ENCODE measurements at places on chromosomes 7 and 10.

DNA sequence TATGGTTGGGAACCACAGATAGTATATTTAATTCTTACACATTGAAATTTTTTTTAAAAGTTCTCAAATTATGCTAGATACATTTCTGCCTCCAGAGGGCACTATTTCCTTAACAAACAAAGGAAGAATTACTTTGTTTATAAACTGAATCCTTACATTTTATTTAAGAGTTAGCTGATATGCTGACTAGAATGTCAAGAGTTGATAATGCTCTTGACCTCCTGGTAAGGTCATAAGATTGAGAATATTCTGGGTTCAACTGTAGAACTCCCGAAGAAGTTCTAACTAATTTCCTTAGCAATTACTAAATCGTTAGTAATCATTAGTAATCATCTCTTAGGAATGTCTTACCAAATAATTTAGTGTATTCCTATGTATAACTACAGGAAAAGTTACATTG, 95.3 kb upstream of the CYP26C1 start:
- DNase-seq: peak; percentile 20

DNA sequence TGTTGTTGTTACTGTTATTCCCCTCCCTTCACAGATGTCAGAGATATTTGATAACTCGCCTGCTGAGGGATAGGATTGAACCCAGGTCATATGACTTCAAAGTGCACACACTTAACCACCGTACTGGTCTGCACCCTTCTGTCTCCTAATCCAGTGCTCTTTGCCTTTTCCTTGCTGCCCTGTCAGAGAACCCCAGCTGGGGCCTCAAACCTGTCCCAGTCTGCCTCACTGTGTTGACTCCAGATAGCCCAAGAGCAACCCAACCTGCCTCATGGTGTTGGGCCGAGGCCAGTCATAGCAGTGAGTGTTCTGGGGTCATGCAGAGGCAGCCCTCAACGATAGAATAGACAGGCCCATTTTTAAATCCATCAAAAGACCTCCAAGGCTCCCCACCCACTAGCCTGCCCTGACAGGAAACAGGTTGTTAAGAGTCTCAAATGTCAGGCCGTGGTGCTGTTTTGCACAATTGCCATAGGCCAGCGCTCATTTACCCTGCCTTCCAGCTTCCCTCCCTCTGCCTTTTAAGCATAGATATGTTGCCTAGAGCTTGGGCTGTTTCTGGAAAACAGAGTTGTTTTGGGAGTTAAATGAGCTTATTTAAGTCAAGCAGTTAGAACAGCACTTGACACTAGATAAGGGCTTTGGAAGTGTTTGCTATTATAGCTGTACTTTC, 37.0 kb upstream of the PDCD4 start:
- no peak for DNase-seq

DNA sequence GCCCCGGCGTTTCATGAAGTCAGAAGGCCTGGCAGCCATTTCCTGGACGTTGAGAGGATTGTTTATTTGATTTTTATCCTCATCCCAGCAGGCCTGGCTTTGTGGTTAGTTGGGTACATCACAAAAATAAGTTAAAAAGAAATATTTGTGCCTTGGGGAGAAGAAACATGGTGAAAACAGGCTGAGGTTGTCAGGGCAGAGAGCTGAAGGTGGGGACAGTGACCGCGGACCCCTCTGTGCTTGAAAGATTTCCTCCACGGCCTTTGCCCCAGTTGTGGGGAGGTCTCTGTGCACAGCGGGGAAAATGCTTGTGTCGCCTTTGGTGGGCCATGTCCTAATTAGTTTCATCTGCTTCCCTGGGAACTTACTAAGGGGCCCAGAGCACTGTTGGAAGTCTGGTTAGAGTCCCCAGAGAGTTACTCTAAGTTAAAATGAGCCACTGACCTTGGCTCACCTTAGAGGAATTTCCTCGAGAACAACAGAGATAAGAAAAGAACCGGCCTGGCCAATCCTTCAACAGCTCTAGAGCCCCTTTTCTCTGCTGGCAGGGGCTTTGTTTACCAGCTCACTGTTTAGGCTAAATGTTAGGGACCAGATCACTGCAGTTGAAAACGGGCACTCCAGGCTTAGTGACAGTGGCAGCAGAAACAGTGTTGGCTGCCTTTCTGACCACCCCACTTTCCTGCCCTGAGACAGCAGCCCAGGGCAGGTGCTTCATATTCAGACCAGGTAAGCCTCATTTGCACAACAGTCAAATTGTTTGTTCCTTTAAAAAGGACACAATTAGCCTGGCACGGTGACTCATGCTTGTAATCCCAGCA, 37.9 kb downstream of the CRCP start:
- DNase-seq: no peak

GRCh38 chr7:85714951-85715350, 528.1 kb upstream of the SEMA3D start:
- DNase-seq: no peak

- DNase-seq: no peak
Observed at GRCh38 chr7:55304018-55304762, 60.9 kb upstream of the LANCL2 start.

- peak; percentile 63 for DNase-seq
Observed at GRCh38 chr10:35341521-35341920, 5.2 kb downstream of the CCNY start.

DNA sequence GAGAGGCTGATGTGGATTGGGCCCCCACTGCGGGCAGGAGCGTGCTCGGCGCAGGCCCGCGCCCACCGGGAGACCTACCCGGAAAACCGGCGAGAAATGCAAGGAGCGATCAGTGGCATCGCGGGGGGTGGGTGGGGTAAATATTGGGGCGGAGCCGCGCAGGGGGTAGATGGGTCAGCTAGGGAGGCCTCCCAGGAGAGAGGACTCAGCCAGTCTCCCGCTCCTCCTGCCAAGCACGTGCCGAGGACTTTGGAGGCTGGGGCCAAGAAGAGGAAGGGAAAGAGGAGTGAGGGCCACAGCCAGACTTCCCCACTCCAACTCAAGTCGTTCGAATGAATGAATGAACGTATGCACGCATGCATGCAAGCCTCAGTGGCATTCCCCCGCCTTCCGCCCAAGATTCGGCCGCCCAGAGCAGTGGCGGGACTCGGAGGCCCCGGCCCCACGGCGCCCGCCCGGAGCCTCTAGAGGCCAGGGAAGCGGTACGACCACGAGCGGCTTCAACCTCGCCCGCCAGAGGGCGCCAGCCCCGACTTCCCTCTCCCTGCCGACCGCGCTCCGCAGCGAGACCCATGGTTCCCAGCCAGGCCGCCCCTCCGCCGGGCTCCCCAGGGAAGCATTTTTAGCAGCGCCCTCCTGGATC, 3.6 kb downstream of the NPM3 start:
- DNase-seq: peak; percentile 78

GRCh38 chr10:131645756-131646155, 255.1 kb upstream of the PPP2R2D start:
- DNase-seq: no peak

DNA sequence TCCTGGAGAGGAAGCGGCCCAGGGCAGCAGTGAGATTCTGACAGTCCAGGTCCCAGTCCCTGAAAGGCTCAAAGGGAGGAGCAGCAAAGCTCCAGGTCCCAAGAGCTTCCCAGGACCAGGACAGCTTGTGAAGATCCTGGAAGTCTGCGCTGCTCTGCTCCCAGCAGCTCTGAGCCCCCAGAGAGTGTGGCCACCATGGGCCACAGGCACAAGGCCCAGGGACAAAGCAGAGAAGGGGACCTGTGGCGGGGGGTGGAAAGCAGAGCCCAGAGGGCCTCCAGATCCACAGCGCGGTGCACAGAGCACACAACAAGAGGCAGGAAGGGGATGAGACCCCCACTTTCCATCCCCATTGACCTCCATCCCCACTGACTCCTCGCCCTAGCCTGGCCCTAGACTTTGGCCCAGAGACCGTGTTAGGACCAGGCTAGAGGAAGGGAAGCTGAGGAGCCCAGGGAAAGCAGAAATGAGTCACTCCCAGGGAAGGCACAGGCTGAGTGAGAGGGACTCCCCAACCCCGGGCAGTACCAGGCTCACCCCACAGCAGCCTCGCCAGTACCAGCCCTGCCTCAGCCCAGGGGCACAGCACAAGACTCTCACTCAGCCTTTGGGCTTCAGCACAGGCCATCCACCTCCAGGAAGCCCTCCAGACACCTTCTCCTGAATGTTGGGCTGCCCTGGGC, 75.5 kb downstream of the GRID1 start:
- no peak for DNase-seq

GRCh38 chr10:63829020-63829419, 307.8 kb downstream of the REEP3 start:
- no peak for DNase-seq

DNA sequence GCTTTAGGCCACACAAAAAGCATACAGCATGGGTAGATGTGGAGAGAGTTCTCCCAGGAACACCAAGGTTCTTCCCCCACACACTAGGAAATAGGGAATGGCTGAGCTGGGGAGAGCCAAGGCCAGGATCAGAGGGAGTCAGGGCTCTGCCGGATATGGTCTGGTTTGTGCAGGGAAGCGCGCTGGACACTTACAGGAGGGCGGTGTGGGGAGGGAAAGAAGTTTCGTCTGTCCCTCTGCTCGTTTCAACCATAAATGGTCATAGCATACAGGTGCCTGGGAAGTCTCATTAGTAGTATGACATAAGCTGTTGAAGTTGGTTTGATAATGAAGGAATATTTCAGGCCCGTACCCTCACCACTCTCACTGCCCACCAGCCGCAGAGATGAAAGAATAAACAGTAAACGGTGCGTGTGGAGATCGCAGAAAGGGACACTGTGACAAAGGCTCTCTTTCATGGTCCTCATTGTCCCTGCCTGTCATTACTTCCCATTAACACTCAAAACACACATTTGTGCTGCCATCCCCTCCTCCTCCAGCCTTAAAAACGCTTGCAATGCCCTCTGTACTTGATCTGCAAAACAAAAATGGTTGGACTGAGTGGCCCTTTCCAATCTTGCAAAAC, 207.2 kb downstream of the CELF2 start:
- no peak for DNase-seq

DNA sequence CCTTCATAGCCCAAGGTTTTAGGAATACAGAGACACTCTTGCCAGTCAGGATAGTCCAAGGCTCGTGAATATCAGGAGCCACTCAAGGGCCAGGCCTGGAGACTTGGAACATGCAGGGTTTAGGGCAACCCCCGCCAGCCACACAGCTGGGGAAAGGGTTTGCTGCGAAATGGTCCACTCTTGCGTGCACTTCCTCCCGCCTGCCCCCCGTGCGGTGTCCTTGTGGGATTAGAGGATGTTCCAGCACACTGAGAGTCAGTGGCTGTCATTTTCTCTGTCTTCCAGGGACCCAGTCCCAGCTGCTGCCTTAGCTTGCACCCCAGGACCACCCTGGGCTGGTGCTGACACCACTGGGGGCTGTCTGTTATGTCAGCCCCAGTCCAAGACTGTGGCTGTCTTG, 38.5 kb downstream of the POR start:
- DNase-seq: no peak

- no peak for DNase-seq
Observed at GRCh38 chr7:74387606-74388005, 66.1 kb upstream of the GTF2IRD1 start.

- no peak for DNase-seq
Observed at GRCh38 chr7:93044147-93044810, 73.5 kb downstream of the SAMD9 start.

DNA sequence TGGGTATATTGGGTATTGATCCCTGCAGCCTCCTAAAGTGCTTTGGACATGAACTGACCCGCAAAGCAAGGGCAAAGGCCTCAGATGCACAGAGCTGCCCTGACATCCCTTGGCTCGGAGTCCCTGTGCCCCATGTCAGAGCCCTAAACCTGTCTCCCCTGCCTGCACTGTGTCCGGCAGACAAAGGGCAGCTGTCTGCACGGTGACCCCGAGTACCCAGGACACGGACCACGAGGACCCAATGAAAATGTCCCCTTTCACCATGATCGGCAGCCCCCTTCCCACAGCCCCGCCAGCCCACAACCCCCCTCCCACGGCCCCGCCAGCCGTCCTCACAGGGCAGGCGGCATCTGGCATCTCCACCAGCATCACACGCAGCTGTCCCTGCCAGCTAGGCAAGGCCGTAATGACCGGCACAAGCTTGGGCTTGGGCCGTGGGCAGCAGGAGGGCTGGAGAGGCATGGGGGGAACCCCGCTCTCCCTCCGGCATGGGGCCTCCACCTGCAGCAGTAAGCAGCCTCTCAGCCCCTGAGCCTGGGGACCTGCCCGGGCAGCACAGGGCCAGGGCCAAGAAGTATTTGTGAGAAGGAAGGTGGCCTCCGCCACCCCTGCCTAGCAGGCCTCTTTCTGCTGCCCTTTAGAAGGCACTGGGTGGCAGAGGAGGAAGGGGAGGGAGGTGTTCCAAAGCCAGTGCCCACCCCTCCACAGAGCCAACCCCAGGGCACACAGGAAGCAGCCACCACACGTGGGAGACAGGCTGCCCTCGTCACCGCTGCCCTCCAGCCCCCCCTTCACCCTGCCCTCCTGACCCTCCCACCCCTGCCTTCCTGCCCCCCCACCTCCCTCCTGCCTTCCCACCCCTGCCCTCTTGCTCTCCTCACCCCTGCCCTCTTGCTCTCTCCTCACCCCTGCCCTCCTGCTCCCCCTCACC, 10.1 kb downstream of the NUDT1 start:
- no peak for DNase-seq

GRCh38 chr10:24238519-24239247, 29.7 kb downstream of the KIAA1217 start:
- no peak for DNase-seq

DNA sequence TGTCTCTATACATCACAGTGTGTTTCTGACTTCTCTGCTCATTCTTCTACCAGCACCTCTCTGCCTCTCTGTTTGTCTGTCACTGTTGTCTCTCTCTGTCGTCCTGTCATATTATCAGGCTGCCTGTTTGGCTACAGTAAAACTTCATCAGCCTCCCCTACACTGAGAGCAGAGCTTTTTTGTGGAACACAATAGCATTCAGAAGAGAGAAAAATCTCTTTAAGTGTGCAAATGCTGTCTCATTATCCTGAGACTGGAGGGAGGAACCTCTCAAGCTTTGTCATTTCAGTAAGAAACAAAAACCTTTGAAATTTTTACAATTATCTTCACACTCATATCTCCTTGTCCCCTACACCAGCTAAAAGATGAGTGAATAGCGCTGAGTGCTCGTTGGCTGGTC, 148.4 kb downstream of the PLPP4 start:
- DNase-seq: no peak

DNA sequence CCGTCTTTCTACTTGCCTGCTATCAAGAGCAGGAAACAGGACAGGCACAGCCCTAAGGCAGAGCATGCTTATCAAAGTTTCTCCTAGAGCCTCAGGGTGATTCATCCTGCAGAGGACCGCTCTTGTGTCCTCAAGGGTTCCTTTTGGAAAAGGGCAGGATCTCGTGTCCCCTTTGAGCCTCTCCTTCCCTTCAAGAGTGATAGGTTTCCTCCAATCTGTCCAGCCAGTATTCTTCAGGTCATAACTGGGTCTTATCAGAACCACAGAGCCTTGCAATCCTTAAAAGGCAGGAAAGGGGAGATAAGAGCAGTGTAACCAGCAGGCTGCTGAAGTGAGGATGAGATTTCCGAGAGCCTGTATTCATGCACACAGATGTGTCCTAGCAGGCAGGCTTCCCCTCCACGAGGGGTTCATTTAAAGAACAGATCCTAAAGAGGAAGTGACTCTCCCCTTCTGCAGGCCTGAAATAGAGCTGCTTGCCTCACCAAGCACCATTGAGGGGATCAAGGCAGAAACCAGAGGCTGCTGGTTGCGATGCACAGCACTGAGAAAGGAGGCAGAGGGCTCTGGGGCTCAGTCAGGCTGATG, 90.5 kb upstream of the SVIL start:
- DNase-seq: no peak
